ENCODE measurements at places on chromosomes 2 and 18.
A peak's percentile ranks its signal among the peaks of the same experiment; 100 is the strongest.

GRCh38 chr2:175568109-175568730, 386.7 kb upstream of the ATP5MC3 start:
- DNase-seq, result no peak

DNA sequence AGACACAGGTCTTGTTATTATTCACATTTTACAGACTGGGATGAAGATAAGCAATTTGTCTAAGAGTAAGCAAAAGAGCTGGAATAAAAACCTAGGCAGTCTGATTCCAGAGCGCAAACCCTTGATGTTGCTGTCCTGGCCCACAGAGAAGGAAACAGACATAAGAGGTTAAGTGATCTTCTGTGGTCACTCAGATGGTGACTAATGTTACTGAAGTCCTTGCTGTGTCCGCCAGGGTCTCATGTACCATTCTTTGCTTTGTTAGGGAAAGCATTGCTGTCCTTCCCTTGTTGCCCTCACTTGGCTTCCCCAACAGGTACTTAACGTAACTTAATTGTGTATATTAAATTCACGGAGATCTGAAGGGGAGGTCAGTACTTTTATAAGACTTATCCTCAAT, 14.9 kb upstream of the FAP start:
- DNase-seq, result no peak

- no peak for DNase-seq
These were observed 39.5 kb downstream of the RNU4ATAC start for GRCh38 chr2:121570036-121570666.

GRCh38 chr18:69205925-69206324, 194.8 kb upstream of the DOK6 start:
- no peak for DNase-seq

DNA sequence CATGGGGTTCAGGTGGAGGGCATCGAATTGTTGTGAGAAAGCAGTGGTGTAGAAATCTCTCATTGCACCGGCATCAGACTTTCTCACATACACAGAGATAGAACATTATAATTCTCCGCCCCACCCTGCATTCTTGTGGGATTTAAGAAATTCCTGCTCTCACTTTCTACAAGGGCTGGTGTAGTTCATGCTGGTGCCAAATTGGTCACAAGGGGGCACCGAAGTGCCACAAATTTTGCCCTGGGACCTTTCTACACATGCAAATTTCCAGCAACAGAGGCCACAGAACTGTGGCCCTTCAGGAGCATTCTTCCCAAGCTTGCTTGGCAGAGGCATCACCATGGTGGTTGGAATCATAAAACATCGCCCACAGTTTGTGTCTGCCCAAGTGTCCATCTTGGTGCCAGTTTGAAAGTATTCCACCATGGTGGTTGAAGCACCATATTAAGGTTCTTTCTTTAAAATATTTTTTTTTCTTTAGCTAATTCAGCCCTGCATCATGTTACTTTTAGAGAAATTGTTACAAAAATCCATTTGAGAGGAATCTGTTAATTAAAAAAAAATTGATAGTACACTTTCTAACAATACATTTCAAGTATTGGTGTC, 521.2 kb upstream of the FANCL start:
- DNase-seq, result peak; percentile 28

DNA sequence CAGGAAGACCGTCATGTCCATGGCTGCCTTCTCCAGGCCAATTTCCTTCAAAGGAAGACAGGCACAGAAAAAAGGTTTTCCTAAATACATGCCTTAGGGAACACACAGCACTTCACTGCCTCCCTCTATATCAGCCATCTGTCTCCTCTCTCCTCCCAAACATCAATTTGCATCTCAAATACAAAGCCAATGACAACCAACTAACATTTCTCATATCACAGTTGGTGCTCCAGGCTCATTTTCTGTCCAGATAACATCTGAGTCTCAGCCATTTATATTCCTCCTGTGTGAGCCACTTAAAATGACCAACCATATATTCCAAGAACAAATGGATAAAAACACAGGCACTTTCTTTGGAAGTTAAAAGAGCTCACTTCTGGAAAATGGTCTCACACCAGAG, 62.5 kb upstream of the ACAA2 start:
- DNase-seq, result no peak

DNA sequence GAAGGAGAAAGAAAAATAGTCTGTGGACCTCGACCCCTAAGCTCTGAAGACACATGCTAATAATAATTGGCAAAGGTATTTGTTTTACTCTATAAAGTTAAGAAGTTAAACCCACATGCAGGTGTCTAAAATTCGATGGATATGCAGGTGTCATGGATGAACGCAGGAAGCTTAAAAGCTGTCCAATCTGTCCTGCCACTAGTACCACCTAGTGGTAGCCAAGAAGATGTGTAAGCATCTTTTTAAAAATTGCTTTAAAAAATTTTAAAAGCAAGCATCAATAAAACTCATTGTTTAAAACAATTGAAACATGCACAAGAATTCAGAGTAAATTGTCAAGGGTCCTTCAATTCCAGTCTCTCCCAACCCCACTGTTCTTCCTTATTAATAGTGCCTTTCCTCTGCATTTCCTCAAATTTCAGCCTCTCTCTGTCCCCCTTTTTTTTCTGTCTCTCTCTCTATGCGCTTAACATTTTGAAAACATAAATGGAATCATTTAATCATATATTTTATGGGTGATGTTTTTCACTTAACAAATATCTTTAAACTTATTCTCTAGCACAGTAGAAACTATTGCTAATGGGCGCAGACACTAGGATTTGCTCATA, 30.6 kb upstream of the PPP3R1 start:
- DNase-seq, result peak; percentile 16

DNA sequence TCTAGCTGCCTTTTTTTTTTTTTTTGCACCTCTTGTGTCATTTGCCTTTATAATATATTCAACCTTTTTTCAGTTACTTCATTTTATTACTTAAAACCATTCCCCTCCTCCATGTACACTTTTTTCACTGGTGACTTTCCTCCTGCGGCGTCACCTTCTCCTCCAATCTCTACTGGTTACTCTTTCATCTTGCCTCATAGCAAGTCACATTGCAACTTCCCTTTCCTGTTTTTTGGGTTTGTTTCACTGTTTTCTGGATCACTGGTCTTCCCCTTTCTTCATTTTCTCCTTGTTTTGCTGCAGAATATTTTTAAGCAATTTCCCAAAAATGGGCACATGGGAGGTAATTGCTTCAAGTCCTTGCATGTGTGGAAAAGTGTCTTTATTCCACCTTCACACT, 37.7 kb upstream of the GPR155 start:
- DNase-seq, result no peak

- DNase-seq, result no peak
These were observed 406.2 kb upstream of the CWC22 start for GRCh38 chr2:180413336-180413735.

DNA sequence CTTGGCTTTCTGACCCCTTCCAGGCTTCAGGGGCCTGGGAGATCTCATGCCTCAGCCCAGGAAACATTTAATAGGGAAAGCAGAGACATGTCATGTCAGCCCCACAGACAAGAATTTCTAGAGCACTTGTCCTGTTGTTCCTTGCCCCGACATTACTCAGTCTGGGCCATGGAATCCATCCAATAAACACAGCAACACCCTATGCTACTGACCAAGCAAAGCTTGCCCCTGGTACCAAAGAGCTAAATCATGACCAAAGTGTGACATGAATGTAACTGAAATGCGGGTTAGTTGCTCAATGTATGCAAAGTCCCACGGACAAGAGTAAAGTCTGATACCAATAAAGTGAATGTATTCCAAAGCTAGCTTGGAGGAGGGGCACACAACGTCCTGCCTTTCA, 35.1 kb downstream of the EHD3 start:
- DNase-seq, result no peak

DNA sequence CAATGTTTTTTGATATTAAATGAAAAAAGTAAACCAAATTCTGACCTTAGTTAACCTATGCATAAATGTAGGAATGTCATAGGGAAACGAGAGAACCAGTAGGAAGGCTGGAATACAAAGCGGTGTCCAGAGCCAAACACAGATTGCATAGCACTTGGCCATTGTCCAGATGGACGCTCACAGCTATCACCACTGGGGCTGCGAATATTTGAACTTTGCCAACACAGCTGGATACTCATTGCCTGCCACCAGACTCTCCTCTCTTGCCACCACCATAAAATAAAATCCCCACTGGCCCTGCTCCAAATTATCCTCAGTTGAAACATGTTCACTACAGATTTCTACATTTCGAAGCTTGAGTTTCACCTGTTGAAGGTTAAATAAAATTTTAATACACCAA, 159.3 kb upstream of the GULP1 start:
- DNase-seq, result no peak

GRCh38 chr2:421406-421805, 133.5 kb upstream of the ALKAL2 start:
- no peak for DNase-seq

GRCh38 chr18:34767601-34768027, 57.5 kb downstream of the DTNA start:
- peak; percentile 24 for DNase-seq

DNA sequence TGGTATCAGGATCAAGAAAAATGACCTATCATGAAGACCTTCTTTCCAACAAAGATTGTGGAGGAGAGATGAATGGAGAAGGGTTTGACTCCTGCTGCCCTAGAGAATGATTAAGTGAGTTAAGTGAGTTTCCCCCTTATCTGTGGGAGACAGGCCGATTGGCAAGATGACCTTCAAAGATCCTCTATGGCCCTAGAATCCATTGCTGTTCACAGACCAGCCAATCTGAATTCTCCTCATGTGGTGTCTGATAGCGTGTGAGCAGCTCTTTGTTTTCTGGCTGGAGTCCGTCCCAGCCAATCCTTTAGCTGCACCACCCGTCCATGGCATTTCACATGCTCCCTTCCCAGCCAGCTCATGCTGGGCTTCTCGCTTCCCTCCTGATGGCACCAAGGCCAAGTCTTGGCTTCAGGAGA, 79.4 kb downstream of the MARCHF4 start:
- DNase-seq, result peak; percentile 29

DNA sequence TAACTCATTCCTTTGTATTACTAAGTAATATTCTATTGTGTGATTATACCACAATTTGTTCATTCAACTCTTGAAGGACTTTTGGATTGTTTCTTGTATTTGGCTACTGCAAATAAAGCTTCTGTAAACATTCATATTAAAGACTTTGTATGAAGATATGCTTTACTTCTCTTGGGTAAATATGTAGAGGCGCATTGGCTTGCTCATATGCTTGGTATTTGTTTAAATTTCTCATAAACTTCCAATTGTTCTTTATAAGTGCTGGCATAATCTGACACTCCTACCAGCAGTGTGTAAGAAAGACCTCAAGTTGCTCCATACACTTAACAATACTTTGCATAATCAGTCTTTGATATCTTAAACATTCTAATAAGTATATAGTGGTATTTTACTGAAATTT, 792.8 kb upstream of the LRRTM1 start:
- no peak for DNase-seq

- no peak for DNase-seq
These were observed 402.0 kb upstream of the MMADHC start for GRCh38 chr2:149989447-149990063.

DNA sequence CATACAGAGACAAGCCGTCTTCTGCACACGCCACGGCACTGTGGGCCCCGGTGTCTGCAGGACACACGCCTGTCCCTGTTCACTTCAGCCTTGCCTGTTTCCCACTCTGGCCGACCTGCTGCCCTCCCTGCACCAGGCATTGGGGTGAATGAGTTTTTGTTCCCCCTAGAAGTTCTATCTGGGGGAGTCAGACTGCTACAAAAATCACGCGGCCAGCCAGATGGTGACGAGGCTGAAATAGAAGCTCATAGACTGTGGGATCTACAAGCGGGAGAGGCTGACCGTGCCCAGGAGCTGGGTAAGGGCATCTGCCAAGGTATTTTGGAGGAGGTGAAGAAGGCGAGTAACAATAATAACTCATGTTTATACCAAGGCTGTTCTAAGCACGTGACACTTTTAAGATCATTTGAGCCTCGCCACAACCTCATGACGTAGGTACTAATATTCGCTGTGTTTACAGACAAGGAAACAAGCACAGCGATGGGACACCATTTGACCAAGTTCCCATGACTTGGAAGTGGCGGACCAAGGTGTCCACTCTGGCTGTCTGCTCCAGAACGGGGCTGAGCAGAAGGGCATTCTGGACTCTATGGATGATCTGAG, 53.6 kb downstream of the KCNF1 start:
- DNase-seq, result no peak

DNA sequence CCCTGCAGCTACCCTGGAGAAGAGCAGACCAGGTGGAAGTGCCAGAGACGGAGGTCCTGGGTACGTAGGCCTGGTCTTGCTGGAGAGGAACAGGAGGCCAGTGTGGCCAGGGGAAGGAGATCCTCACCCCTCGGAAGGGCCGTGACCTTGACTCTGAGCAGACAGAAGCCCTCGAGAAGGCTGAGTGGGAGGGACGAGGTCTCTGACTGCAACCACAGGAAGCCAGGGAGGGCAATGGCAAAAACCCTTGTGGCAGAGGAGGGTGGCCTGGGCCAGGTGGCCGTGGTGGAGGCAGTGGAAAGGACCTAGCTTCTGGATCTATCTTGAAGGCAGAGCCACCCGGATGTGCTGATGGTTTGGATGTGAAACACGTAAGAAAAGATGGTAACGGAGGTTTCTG, 28.1 kb downstream of the THAP4 start:
- DNase-seq, result no peak

DNA sequence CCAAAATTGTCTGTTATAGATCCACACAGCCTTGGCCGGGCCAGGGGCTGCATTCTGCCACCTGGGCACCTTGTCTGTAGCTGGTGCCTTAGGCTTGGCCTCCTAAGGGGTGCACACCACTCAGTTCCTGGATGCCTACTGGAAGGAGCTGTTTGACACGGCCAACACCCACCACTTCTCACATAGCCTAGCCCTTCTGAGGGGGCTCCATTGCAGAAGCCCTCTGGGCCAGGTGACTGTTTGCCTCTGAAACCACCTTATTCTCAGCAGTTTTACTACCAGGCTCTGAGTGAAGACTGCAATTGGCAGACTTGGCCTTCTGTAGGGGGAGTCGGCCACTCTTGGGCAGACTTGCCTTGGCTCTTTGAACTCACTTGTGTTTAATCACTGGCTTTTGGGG, 39.5 kb downstream of the EPHA4 start:
- DNase-seq, result no peak

DNA sequence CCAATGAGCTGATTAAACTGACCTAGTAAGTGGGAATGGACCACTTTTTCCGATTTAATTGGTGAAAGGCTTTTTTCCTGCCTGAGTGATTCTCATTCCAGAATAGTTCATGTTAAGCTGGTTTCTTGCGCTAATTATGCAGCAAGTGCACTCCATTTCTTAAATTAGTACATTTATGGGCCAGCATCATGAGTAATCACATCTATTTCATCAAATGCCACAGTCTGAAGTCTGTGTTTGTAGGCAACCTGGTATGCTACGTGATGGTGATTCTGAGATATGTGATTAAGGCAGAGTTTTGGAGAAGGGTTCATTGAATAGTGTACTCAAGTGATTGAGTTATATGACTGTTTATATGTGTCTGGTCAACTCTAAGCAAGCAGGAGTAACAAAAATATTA, 128.0 kb upstream of the BOD1L2 start:
- DNase-seq, result no peak

GRCh38 chr2:128754246-128754724, 435.6 kb upstream of the HS6ST1 start:
- no peak for DNase-seq
